ENCODE measurements at places on chromosomes 4 and X.

DNA sequence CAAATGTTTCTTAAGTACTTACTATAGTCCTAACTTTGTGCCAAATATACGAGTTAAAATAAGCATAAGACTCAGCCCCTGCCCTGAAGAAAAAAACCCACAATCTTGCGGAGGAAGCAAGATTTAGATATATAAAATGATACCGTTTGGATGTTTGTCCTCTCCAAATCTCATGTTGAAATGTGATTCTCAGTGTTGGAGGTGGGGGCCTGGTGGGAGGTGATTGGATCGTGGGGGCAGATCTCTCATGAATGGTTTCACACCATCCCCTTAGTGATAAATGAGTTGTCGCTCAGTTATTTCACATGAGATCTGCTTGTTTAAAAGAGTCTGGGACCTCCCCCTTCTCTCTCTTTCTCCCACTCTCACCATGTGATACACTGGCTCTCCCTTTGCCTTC, 28.7 kb downstream of the EFHC2 start:
- no peak for DNase-seq

GRCh38 chr4:152072001-152072485, 311.2 kb upstream of the GATB start:
- DNase-seq: no peak

DNA sequence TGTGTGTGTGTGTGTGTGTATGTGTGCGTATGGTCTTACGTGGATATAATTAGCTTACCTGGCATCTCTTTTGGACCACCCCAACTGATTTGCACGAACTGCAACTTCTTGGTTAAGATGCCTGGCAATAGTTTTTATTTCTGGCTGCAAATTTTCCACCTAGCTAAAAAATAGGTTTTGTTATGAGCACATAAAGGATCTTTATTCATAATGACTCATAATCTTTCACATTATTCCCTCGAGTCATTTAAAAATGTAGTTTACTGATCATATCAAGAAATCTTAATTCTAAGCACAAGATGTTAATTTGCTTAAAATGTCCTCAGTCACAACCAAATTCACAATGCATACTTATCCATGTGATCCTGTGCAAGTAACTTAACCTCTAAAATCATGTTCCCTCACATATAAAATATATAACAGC, 1.5 kb downstream of the COX18 start:
- DNase-seq: no peak

DNA sequence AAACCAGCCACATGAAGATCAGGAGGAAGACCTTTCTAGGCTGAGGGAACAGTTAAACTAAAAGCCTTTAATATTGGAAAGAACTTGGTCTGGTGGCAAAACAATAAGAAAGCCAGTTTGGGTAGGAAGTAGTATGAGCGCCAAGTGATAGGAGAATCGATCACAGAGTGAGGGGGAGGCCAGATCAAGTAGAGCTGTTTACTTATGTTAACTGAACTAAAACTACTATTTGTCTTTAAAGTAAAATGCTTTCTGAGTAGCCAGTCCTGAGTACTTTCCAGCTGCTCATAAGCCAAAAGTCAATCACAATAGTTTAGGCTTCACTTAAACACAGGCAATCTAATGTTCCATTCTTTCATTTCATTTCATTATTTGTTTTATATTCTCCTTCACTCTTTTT, 62.8 kb upstream of the RPA4 start:
- DNase-seq: no peak

DNA sequence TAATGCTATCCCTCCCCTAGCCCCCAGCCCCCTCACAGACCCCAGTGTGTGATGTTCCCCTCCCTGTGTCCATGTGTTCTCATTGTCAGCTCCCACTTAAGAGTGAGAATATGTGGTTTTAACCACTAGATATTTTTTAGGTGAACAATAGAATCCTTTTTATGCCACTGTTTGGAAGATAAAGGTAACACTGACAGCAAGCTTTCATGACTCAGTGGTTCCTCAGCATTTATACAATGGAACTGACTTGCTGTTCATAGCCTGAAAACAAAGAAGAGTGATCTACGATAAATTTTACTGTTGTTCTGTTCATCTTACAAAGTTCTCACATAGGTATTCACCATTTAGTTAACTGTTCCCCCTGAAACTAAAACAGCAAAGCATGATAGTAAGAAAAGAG, 147.8 kb downstream of the ARHGAP10 start:
- DNase-seq: no peak

Data from CD4-positive, alpha-beta T cell treated with Interferon alpha-2 for 1 hour (primary cell).